ENCODE measurements at places on chromosomes 7 and 10.

DNA sequence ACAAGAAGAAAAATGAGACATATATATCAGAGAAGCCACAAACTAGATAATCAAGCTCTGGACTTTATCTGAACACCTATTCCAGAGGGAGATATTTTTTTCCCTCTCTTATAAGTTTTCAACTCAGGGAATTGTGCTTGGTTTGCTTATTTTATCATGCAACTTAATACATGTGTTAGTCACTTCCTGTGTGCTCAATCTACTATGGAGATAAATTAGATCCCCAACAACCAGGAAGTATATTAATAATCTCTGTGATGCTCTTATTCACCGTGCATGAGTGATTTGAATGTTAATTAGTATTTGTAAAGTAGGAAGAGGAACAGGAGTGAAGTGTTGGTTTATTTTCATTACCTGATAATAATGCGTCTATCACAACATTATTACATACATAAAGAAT is 38.8 kb upstream of the ZNF365 start:
- DNase-seq = no peak

DNA sequence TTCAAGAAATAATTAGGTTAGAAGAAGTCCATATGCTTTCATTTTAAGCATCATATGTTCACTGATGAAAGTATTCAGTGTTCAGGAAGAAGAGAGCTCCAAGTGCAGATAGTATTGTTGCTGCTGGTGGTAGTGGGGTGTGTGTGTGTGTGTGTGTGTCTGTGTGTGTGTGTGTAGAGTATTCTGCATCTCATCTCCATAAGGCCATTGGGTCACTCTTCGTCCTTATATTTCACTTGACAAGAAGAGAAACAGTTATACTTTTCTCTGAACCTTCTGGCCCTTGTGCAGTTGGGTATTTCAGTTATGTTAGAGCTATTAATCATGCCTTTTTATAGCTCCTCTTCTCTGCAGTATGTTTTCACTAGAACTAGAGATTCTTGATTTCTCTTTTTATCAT is 26.2 kb downstream of the ADAM22 start:
- DNase-seq = no peak

- DNase-seq = no peak
These were observed 8.4 kb downstream of the P4HA1 start for GRCh38 chr10:73088304-73088703.

DNA sequence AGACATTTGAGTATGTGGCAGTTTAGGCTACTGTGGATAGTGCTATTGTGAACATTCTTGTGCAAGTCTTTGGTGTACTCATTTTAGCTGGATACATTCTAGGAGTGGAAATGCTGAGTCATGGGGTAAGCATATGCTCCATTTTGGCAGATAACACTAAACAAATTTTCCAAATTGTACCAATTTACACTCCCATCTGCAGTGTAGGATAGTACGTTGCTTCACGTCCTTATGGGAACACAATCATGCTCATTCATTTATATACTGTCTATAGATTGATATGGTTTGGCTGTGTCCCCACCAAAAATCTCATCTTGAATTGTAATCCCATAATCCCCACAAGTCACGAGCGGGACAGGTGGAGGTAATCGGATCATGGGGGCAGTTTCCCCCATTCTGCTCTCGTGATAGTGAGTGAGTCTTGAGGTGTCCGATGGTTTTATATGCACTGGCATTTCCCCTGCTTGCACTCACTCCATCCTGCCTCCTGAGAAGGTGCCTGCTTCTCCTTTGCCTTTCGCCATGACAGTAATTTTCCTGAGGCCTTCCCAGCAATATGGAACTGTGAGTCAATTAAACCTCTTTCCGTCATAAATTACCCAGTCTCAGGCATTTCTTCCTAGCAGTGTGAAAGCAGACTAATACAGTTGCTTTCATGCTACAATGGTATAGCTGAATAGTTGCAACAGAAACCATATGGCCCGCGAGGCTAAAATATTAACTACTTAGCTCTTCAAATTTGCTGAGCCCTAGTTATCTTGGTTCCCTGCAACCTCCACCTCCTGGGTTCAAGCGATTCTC is 25.6 kb downstream of the RNF216 start:
- DNase-seq = no peak

- no peak for DNase-seq
These were observed 2.6 kb downstream of the SMURF1 start for GRCh38 chr7:99141334-99141733.
